ENCODE measurements at places on chromosomes 4 and X. TPM values are rescaled to one million over a fixed set of nuclear protein-coding genes. Genes with fewer than 3 reads are reported as not detected.

GRCh38 chr4:2416564-2417225, 1.8 kb downstream of the ZFYVE28 start:
- no peak for DNase-seq
- no peak overlapping the region for H3K27ac ChIP-seq
- H3K4me1 ChIP-seq = peaks cover 15% of the 10 kb centered on the region
- H3K27me3 ChIP-seq = peaks cover 89% of the 10 kb centered on the region
- peak overlapping the region; percentile 24 for H3K4me3 ChIP-seq
- no peaks in the 10 kb centered on the region for H3K36me3 ChIP-seq

DNA sequence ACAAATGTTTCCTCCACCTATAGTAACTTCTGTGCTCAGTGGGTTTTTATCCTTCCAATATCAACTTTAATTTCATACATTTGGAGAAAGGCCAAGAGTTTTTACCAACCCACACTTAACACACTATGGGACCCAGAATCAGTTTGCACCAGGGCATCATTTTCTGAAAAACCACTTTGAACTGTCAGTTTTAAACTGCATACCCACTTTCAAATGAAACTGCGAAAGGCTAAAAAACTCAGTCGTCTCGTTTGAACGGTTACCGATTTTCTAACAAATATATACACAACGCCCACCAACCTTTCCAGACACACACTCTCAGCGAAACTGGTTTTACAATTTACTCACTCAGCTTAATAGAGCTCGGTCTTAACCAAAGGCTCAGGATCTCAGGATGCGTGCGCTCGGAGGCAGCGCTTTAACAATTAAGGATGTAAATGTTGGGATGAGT, 376 bp downstream of the ABCG2 start:
- H3K36me3 ChIP-seq = peaks cover 2% of the 10 kb centered on the region
- H3K27me3 ChIP-seq = peaks cover 23% of the 10 kb centered on the region
- no peak overlapping the region for H3K27ac ChIP-seq
- peaks cover 10% of the 10 kb centered on the region for H3K4me1 ChIP-seq
- DNase-seq = no peak

DNA sequence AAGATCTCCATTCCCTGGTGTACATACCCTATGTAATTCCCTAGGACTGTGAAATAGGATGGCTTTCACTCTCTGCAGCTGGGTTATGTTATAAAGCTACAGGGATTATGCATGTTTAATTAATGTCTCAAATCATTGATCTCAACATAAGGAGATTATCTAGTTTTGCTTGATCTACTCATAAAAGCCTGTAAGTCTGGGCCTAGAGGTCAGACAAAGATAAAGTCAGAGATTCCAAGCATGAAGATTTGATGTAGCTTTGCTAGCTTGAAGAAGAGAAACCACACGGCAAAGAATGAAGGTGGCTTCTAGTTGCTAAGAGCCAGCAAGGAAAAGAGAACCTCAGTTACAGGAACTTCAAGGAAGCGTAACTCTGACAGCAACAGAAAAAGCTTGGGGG, 456.9 kb downstream of the CCSER1 start:
- no peaks in the 10 kb centered on the region for H3K27me3 ChIP-seq
- peaks cover 38% of the 10 kb centered on the region for H3K4me1 ChIP-seq
- H3K36me3 ChIP-seq = no peaks in the 10 kb centered on the region
- H3K4me3 ChIP-seq = no peak overlapping the region
- peak overlapping the region; percentile 25 for H3K27ac ChIP-seq
- DNase-seq = no peak

GRCh38 chr4:28075401-28075956, 1214.8 kb downstream of the STIM2 start:
- DNase-seq = no peak
- no peak overlapping the region for H3K27ac ChIP-seq
- H3K4me1 ChIP-seq = no peaks in the 10 kb centered on the region

DNA sequence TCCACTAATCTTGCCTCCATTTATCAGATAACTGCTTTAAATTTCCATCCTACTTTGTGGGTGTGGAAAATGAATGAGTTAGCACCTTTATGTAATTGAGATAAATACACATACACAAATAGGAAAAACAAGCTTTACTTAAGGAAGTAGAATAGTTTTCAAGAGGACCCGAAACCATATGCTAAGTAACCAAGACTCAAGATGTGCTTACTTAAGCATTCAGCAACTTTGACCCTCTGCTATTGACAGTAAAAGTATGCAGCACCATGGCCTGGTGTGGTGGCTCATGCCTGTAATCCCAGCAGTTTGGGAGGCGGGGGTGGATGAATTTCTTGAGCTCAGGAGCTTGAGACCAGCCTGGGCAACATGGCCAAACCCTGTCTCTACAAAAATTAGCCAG, 29.9 kb downstream of the RNF175 start:
- peaks cover 2% of the 10 kb centered on the region for H3K27me3 ChIP-seq
- no peaks in the 10 kb centered on the region for H3K36me3 ChIP-seq
- no peak overlapping the region for H3K27ac ChIP-seq
- peaks cover 3% of the 10 kb centered on the region for H3K4me1 ChIP-seq
- H3K4me3 ChIP-seq = no peak overlapping the region

DNA sequence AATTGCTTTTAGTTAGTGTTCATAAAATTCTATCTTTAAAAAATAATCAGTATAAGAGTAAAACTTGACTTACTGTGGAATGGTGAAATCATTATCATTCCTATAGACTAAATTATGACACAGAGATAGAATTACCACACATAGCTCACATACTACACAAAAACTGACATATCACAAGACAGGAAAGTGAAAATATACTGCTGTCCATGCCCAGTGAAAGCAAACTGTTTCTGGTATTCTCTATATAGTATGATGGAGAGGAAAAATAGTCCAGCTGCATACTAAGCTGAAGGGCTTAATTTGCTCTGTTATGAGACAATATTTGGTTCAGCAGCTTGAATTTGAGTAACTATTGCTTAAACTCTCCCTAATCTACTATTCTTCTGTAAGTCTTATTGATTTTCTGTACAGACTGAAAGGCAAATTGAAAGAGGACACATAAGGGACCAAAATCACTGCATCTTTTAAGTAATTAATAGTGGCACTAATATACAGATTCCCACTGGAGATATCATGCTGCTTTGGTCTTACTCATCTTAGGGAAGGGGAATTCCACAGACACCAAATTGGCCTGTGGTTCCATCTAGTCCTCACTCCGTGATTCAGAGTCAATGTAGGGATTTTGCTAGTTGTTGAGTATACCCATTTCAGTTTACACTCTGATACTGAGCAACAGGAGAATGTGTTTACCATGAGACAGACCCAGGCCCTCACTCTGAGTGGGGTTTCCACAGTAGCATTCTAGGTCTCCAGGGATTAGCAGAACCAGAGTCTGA, 47.4 kb upstream of the AGA start:
- no peaks in the 10 kb centered on the region for H3K27me3 ChIP-seq
- H3K36me3 ChIP-seq = no peaks in the 10 kb centered on the region
- DNase-seq = no peak
- H3K27ac ChIP-seq = no peak overlapping the region
- H3K4me3 ChIP-seq = no peak overlapping the region

GRCh38 chr4:22493523-22493922, 22.3 kb downstream of the ADGRA3 start:
- DNase-seq = no peak
- H3K27ac ChIP-seq = no peak overlapping the region
- no peaks in the 10 kb centered on the region for H3K27me3 ChIP-seq
- peaks cover 13% of the 10 kb centered on the region for H3K4me1 ChIP-seq
- H3K36me3 ChIP-seq = peaks cover 16% of the 10 kb centered on the region

GRCh38 chr4:24476282-24476681, 108.1 kb downstream of the DHX15 start:
- H3K27ac ChIP-seq = no peak overlapping the region
- no peaks in the 10 kb centered on the region for H3K36me3 ChIP-seq
- H3K27me3 ChIP-seq = peaks cover 59% of the 10 kb centered on the region
- H3K4me3 ChIP-seq = no peak overlapping the region
- peaks cover 16% of the 10 kb centered on the region for H3K4me1 ChIP-seq

- H3K27me3 ChIP-seq = no peaks in the 10 kb centered on the region
- DNase-seq = no peak
- H3K4me1 ChIP-seq = no peaks in the 10 kb centered on the region
- no peaks in the 10 kb centered on the region for H3K36me3 ChIP-seq
- H3K27ac ChIP-seq = no peak overlapping the region
Observed at GRCh38 chrX:111888600-111888999, 12.6 kb downstream of the TRPC5OS start.

- H3K27me3 ChIP-seq = no peaks in the 10 kb centered on the region
- H3K36me3 ChIP-seq = peaks cover 7% of the 10 kb centered on the region
- no peak overlapping the region for H3K27ac ChIP-seq
- H3K4me1 ChIP-seq = no peaks in the 10 kb centered on the region
- no peak for DNase-seq
Observed at GRCh38 chr4:1027219-1027914, 15.9 kb downstream of the FGFRL1 start.

The SRPK3 gene
- total RNA-seq = not detected

The CNOT6L gene
- total RNA-seq = 51.9 TPM

The GIMD1 gene
- total RNA-seq = not detected

The C4orf54 gene
- total RNA-seq = 0.04 TPM

The DYNLT3 gene
- total RNA-seq = 13.0 TPM

The GABRG1 gene
- 0.18 TPM for total RNA-seq

The COL25A1 gene
- 55.8 TPM for total RNA-seq

The TCEAL2 gene
- 1.4 TPM for total RNA-seq

The ZNF674 gene
- total RNA-seq = 5.7 TPM

Measured in mesothelial cell of epicardium (in vitro differentiated cells).